ENCODE measurements at places on chromosomes 3 and 15.

GRCh38 chr3:195450731-195451229 lies 8.0 kb upstream of the ACAP2 start:
- peak; percentile 71 for DNase-seq

DNA sequence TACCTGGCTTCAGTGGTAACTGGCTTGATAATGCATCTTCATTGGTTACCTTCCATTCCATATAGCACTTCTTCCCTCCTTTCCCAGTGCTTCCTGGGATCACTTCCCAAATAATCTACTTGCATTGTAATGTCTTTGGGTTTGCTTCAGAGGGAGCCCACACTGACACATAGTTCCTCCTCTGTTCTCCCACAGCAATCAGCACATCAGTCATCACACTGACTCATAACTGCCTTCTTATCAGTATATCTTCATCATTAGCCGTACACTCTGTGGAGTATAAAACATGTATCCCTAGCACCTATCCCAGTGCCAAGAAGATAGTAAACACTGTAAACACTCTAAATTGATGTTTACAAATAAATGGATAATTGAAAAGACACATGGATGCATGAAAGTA lies 91.4 kb upstream of the SCN10A start:
- DNase-seq, result no peak

DNA sequence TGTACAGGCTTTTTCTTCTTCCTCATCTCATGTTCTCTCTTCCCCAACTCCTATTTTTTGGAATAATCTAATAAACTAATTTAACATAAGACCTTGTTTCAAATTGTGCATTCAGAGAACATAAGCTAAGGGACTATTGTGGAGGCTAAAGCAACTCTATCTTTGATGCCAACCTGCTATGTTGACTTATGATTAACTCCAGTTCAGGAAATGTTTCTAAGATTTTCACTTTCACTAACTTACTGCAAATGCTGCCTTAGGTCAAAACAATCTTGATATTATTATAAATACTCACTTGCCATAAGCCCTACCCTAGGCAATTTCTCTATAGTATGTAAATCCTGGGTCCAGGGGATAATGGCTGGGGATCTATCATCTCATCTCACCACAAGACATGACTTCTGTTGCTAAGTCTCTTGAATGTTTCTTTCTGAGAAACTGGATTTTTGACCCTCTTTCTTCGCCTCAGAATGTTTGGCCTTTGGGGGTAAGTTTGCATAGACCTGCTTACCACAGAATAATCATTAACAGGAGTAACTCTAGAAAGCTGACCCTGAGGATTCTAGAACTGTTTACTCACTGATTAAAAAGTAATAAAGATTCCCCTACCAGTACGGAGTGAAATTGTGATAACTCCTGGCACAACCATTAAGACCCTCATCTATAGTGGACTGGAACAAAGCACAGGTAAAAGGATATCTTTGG lies 768.1 kb downstream of the GBE1 start:
- DNase-seq, result no peak

- DNase-seq, result peak; percentile 77
These were observed 306.0 kb downstream of the WDR72 start for GRCh38 chr15:53453253-53454105.
